ENCODE measurements at places on chromosomes 16 and 17.
A peak's percentile ranks its signal among the peaks of the same experiment; 100 is the strongest.

GRCh38 chr17:28482551-28483199, 9.2 kb downstream of the SLC13A2 start:
- no peak for DNase-seq

DNA sequence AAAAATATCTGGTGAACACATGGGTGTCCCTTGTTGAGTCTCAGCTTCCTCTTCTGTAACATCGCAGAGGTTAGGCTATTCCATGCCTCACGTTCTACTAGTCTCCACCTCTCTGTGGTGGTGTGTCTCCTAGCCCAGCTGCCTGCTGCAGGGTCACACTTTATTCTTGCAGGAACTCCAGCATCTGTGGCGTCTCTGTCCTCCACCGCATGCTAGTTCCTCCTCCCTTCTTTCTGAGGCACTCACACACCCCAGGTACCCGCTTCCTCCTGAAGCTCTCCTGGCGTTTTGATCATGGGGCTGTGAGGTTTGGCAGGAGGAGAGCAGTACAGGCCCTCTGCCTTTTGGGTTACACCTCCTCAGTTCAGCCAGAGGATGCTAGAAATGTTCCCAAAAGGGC, 9.9 kb upstream of the TEX2 start:
- DNase-seq, result no peak

DNA sequence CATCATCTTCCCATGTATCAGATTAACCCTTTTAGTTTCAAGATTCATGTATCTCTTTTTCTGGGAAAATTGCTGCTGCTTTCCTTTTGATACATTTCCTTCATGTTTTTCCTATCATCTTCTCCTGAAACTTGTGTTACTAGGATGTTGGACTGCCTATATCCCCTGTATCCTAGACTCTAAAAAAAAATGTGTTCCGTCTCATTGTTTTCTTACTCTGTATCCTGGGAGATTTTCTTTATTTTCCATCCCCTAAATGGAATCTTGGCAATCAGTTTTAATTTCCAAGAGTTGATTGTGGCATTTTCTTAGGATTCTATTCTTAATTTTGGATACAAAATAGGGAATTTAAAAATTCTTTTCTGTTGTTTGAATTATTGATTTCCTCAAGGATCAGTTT, 36.8 kb downstream of the MAP2K4 start:
- DNase-seq, result no peak

GRCh38 chr17:3004925-3005324, 58.5 kb downstream of the OR1D5 start:
- no peak for DNase-seq

GRCh38 chr17:67520252-67520906, 143.3 kb downstream of the PITPNC1 start:
- DNase-seq, result no peak

DNA sequence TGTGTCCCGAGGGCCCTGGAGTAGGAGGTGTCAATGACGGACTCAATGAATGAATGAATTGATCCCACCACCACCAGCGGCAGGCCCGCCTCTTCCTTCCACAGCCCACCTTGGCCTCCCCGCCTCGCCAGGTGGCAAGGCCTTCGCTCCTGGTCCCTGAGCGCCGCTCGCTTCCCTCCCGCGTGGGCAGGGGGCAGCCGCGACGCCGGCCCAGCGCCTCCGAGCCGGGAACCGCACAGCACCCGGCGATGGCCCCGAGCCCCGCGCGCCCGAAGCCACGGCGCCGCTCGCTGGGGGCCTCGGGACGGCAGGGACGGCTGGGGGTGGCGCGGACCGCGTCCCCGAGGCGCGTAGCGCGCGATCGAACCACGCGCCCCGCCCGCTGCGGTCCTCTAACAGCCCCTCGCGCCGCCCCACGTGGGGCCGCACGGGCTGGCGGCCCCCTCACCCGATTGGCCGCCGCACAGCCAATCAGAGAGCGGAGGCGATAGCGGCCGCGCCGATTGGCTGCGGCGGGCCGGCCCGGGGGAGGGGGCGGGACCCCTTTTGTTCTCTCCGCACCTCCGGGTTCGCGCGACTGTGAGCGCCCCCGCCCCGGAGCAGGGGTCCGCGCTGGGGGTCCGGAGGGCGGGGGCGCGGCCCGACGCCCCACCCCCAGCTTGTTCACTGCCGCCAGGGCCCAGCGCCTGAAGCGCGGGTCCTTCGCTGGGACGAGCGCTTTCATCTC, 31.4 kb downstream of the ACTG1 start:
- peak; percentile 7 for DNase-seq

- no peak for DNase-seq
Observed at GRCh38 chr17:77444984-77445759, 304.4 kb downstream of the SEC14L1 start.

- peak; percentile 72 for DNase-seq
Observed at GRCh38 chr17:81977211-81977808, at the start of gene ASPSCR1. Gene ASPSCR1, plus strand, starts transcription at chr17:81977629. Its CDS starts 18 bp downstream, at chr17:81977647.

- DNase-seq, result no peak
Observed at GRCh38 chr16:84827897-84828296, 8.1 kb downstream of the CRISPLD2 start.

DNA sequence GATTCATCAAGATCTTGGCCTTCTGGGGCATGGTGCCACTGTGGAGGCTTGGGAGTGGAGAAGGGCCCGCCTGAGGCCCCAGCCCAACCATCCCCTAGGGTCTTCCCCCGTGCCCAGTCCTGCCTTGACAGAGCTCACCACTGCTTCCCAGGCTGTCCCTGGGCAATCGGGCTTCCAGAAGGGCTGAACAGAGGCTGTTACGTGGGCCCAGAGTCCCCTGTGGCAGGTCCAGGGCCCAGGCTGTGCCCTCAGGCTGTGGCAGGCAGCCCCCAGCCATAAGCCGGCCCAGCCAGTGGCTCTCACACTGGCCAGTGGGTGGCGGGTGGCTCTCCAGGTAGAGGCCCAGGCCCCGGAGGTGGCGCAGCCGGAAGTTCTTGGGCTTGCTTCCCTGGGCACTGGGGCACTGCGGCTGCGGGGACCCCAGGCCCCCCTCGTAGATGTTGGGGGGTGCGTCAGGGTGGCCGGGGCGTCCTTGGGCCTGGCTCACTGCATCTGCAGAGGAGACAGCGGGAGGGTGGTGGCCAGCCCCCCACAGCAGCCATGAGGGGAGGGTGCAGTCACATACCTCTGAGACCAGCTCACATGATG, 809 bp downstream of the C16orf90 start:
- no peak for DNase-seq

DNA sequence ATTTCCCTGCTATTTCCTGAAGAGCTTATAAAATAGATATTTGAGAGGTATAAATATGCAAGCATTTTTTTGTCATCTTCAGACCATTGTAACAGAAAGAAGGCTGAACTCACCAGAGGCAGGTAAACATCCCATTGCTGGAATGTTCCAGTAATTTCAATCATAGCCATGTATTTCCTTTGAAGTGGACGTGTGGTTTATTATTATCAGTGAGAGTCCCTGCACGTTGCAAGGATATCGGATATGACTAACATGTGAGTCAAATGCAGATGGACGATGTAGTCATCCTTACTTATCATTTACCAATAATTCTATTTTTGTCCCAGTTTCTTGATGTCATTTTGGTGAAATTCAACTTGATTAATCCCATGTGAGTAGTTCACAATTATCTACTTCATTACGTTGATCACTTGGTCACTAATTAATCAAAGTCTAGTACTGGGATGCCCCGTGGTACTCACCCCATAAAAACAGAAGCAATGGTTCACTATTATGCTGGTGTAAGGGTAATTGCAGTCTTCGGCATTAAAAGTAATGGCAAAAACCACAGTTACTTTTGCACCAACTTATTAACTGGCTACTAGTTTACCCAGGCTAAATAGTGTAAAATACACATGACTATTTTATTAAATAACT, 89.5 kb downstream of the VAT1L start:
- no peak for DNase-seq

GRCh38 chr16:3035972-3036725, 595 bp downstream of the BICDL2 start:
- no peak for DNase-seq

- DNase-seq, result no peak
Observed at GRCh38 chr17:38542286-38542685, 63.5 kb downstream of the SRCIN1 start.

DNA sequence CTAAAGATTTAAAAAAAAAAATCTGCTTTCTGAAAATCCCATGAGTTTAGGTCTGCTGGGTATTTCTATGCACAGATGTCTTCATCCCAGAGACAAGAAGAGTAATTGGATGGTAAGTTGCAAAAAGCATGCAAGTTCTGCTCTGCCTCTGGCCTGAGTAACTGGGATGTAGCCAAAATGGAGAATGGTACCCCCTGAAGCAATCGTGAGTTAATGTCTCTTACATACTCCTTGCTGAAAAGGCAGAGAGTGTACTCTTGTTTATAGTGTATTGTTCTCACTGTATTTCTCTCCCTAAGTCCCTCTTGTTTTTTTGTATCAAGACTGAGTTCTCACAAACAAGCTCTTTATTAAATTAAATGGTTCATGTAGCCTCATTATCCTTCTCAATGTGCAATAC, 259.0 kb downstream of the IRX3 start:
- no peak for DNase-seq

DNA sequence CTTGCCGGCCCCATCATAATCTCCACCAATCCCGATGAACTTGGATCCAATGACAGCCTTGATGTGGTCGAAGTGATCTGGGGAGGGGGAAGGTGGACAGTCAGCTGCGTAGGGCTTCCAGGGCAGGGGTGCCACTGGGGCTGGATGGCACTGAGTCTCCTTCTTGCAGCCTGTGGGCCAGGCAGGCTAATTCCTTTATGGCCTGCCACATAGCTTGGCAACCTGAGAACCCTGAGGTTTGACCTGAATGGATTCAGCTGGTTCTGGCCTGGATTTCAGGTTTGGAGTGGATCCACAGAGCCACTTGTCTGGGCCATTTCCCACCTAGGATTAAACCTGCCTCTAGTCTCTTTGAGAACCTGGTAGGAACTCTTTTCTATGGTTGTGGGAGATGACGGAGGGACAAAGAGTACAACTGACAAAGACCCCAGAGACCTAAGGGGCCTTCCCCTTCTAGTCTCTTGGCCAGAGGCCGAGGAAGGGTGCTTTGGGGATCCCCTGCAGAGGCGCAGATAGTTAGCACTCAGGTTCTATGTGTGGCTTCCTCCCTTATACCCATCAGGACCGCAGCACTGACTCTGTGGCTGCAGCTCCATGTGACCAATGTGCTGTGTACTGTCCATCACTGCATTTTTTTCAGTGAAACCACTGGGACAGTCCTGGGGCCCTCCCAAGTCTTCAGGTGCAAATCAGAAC, 9.2 kb upstream of the DPEP3 start:
- DNase-seq, result no peak

DNA sequence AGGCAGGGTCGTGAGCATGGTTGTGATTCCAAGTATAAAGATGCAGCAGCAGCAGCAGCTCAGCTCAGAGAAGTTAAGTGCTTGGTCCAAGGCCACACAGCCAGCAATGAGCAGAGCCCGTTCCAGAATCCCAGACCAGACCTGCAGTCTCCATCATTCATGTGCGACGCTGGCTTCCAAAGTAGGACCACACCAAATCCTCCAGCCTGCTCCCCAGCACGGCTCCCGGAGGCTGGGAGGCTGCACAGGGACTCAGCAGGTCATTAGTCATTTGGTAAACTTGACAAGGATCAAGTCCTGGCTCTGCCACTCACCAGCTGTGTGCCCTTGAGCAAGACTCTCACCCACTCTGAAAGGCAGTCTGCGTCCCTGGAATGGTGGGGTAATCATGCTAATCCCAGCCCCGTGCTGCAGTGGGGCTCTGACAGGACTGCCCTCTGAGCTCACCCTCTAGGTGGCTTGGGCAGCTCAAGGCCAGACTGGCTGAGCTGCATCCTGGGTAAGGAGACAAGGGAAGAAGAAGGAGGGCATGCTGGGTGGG, 95.1 kb upstream of the TMEM132E start:
- DNase-seq, result no peak

DNA sequence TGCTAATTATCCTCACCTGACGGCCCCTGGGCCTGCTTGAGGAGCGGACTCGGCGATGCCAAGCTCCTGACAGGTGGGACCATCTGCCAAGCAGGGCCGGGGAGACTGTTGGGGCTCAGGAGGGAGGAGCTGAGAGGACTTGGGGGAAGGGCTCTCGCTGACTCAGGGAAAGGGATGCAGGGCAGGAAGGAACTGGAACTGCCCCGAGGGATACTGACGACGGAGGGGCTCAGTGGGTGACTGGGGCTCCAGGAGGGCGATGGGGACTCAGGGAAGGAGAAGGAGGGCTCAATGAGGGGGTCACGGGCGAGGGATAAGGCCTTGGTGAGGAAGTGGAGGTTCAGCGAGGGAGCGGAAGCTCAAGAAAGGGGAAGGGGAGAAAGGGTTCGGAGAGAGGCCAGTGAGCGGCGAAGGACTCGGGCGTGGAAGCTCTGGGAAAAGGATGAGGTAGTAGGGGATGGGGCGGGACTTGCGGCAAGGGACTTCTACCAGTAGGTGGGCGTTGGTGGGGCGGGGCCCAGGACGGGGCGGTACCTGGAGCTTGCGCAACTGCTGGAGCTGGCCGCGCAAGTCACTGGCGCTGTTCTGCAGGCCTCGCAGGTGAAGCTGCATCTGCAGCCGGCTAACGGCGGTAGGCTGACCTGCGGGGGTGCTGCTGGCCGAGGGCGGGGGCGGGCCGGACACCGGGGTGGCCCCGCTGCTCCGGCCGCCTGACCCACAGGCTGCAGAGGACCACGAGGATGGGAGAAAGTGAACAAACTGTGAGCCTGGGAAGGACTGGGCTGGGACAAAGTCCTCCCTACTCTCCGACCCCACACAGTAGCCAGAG, 46.5 kb downstream of the SRCIN1 start:
- no peak for DNase-seq

- no peak for DNase-seq
Observed at GRCh38 chr17:61291451-61292285, 108.0 kb upstream of the TBX2 start.

- DNase-seq, result no peak
Observed at GRCh38 chr16:18800293-18800692, 1.1 kb downstream of the ARL6IP1 start.

- DNase-seq, result no peak
Observed at GRCh38 chr17:28221751-28222414, 97.1 kb upstream of the TMEM97 start.

GRCh38 chr17:40646791-40647623, 611 bp downstream of the SMARCE1 start:
- DNase-seq, result no peak

- DNase-seq, result no peak
Observed at GRCh38 chr17:81034168-81034777, 678 bp upstream of the BAIAP2 start.

DNA sequence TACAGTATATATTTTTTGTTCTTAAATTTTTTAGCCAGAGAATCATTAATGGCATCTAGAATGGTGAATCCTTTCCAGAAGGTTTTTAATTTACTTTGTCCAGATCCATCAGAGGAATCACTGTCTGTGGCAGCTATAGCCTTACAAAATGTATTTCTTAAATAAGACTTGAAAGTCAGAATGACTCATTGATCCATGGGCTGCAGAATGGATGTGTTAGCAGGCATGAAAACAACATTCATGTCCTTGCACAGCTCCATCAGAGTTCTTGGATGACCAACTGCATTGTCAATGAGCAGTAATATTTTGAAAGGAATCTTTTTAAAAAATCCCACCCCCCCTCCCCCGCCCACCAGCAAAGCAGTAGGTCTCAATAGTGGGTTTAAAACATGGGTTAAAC, 51.4 kb downstream of the CACNG1 start:
- DNase-seq, result no peak

GRCh38 chr16:54120846-54121480, 165.6 kb downstream of the IRX3 start:
- no peak for DNase-seq

All from amniotic stem cell (primary cell).